CD4-positive, alpha-beta T cell treated with Interleukin-17A for 4 hours (primary cell): ENCODE measurements at places on chromosomes 7 and 10.

- no peak for DNase-seq
These were observed 199.5 kb upstream of the TMEM196 start for GRCh38 chr7:19972876-19973275.

GRCh38 chr7:66296557-66296956 lies 91.4 kb downstream of the TPST1 start:
- DNase-seq = no peak

DNA sequence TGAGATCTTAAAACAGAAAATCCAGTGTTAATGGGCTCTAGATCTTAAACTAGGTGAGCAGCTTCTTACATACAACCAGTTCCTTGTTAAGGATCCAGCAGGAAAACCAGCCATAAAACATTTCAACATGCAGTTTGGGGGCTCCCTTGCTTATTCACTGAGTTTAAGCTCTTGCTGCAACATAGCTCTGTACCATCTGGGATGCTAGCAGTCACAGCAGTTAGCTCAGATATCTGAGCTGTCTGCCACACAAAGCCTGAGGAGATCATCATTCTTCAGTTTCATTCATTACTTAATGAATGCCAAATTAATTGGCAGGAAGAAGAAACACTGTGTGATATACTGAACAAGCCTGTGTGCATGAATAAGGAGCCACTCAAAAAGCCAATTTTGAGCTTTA lies 62.8 kb downstream of the PODXL start:
- DNase-seq = no peak

DNA sequence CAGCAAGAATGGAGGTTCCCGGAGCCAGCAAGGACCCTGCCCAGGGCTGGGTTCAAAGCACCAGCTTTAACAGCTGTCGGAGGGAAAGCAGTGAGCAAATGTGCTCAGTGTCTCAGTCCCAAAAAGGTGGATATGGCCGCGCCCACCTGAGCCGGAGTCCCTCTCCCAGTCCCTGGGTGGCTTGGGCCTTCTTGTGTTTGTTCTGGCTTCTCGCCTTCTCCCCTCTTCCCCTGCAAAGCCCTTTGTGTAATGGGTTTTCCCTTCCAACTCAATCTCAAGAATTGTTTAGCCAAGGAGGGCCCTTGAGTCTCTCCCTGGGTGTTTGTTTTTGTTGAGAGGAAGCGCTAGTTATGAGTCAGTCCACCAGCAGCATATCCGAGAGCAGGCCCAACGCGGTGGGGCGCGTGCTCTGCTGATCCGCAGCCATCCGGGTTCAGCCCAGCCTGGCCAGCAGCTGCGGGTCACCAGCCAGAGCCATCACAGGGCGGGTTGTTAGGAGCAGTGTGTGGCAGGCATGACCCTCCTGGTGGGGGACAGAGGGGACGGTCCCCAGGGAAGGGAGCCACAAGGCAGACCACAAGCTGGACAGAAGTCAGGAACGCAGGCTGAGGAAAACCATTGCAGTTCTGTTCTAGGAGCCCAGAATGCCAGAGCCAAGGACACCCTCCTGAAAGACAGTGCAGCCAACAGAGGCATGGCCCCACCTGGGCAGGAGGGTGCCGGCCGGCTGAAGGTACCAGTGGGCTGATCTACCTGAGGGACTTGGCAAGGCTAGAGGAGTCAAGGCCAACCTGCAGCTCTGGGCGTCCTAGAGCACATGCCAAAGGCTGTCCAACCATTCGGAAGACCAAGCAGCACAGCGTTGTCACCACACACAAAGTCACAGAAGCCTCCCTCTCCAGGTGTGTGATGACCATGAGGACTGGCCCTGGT lies 21.3 kb downstream of the CALML3 start:
- no peak for DNase-seq

DNA sequence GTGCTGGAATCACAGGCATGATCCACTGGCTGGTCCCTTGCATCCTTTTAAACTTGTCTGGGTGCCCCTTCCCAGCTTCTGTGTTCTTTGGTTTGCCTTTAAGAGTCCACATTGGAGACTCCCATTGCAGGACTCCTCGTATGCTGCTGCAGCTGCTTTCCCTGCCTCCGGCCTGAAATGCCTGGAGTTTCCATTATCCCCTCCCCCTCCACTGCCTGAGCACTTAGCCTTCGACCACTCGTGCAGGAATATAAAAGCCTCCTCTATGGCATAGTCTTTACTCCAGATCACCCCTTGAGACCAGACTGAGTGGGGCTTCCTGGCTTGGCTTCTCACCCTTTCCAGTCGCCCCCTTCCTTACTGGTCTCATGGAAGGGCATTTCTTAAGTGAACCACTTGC lies 80.2 kb downstream of the RHOBTB1 start:
- DNase-seq = no peak

GRCh38 chr7:82605247-82605864 lies 161.8 kb upstream of the CACNA2D1 start:
- peak; percentile 5 for DNase-seq

DNA sequence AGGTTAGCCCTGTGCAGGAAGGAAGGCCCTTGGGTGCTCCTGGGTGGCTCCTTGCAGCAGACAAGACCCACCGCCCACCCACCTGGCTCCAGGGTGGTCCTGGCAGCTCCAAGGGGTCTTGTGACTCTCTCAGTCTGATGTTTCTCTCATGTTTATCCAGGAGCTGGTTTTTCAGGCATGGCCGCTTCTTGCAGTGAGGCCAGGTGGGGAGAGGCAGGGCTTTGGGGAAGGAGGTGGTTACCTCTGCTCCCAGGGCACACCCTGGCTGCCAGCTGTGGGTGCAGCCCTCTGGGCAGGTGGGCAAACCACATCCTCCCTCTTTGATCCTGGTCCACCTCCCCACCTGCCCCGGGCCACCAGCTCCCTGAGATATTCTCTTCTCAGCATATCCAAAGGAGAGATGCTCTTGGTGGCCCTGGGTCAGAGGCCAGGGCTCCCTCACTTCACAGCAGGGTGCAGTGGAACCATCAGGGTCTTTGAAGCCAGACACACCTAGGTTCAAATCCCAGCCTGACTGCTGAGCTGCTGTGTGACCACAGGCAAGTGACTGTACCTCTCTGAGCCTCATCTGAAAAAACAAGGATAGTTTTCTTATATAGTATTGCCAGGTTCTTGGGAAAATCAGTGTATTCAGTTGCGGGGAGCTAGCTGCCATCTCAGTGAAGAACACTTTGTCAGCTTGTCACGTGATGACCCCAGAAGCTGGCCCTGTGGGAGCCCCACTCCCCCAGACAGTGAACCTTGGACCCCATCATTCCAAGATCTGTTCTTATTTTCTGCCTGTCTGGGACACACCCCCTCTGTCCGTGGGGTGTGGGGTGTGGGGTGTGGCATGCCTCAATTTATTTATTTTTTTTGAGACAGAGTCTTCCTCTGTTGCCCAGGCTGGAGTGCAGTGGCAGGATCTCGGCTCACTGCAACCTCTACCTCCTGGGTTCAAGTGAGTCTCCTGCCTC lies 11.5 kb downstream of the GTF2IRD1 start:
- peak; percentile 19 for DNase-seq

GRCh38 chr7:154587792-154588191 lies 415.1 kb downstream of the PAXIP1 start:
- DNase-seq = no peak

- no peak for DNase-seq
These were observed 14.9 kb downstream of the ARHGAP19 start for GRCh38 chr10:97277551-97277950.

- DNase-seq = no peak
These were observed 7.9 kb upstream of the SEPTIN7 start for GRCh38 chr7:35792873-35793489.

GRCh38 chr10:88080213-88080612 lies 216.8 kb downstream of the PTEN start:
- DNase-seq = no peak

- no peak for DNase-seq
These were observed 395.6 kb downstream of the TNS3 start for GRCh38 chr7:47186316-47186715.

GRCh38 chr10:7409045-7409731 lies 1.6 kb downstream of the SFMBT2 start:
- peak; percentile 56 for DNase-seq

DNA sequence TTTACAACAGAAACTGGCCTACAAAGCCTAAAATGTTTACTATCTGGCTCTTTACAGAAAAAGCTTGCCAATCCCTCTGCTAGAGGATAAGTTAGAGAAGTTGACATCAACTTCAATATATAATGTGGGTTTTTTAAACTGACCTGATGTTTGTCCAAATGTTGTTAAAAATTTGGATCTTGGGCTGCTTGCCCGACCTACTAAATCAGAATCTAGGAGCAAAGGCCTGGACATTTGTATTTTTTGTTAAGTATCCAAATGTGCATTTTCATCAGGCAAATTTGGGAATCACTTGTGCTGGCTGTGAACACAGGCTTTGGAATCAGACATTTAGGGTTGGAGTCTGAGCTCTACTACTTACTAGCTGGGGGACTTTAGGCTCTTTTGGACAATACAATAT lies 252.7 kb upstream of the CSTF2T start:
- no peak for DNase-seq

- no peak for DNase-seq
These were observed 176.3 kb downstream of the CDK14 start for GRCh38 chr7:90772410-90772809.

DNA sequence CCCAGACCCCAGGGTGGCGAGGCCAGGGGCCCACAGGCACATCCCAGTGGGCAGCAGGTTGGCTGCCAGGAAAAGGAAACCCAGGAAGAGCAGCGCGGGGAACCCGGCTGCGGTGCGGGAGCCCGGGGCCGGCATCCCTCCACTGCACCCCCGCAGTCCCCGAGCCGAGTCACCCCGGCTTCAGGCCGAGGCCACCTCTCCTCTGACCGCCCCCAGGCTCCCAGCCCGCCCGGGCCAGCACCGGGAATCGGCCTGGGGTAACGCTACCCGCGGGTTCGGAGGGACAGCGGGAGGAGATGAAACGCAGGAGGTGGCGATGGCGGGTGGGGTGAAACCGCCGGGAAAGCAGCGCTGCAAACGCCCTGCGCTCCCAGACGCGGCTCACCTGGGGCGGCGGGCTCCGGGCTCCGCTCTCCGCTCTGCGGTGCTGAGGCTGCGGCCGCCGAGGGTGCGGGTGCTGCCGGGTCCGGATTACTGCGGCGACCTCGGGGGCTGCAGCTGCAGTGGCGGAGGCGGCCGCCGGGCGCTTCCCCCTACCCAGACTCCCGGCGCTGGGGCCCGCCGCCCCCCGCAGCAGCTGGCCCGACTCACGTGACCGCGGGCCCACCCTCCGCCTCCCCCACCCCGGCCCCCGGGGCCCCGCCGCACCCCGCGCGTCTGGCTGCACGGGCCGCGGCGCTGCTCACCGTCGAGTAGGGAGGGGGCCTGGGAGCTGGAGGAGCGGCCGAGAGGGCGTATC lies at the start of gene SCRN1:
TSS of gene SCRN1 (minus strand) at position 545 of the 739 bp plus-strand sequence. CDS start 20,734 bp downstream, outside the sequence.
- DNase-seq = peak; percentile 26

GRCh38 chr7:55438085-55438756 lies 73.1 kb downstream of the LANCL2 start:
- DNase-seq = no peak

- no peak for DNase-seq
These were observed 98.0 kb downstream of the KCND2 start for GRCh38 chr7:120370954-120371353.

- no peak for DNase-seq
These were observed 711.1 kb downstream of the SUGCT start for GRCh38 chr7:40845943-40846342.

DNA sequence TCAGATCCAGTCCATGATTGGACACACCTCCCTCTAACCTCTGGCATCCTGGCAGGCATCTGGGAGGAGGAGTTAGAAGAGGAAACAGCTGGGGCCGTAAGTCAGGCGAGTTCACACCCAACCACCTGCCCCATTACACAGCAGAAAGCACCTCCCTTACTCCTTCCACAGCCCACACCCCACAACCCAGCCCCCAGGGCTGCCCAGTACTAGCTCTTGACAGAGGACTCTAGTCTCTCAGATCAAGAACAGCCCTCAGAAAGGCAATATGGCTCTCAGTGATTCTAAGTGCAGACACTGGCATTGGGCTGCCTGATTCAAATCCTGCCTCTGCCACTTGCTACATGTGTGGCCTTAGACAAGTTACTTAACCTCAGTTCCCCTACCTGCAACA lies 34.1 kb downstream of the KCNMA1 start:
- no peak for DNase-seq

GRCh38 chr10:122140941-122141623 lies 130.0 kb upstream of the BTBD16 start:
- DNase-seq = no peak

GRCh38 chr7:105935250-105935649 lies 27.8 kb upstream of the CDHR3 start:
- DNase-seq = no peak

- no peak for DNase-seq
These were observed 69.3 kb downstream of the OAT start for GRCh38 chr10:124349231-124349995.

DNA sequence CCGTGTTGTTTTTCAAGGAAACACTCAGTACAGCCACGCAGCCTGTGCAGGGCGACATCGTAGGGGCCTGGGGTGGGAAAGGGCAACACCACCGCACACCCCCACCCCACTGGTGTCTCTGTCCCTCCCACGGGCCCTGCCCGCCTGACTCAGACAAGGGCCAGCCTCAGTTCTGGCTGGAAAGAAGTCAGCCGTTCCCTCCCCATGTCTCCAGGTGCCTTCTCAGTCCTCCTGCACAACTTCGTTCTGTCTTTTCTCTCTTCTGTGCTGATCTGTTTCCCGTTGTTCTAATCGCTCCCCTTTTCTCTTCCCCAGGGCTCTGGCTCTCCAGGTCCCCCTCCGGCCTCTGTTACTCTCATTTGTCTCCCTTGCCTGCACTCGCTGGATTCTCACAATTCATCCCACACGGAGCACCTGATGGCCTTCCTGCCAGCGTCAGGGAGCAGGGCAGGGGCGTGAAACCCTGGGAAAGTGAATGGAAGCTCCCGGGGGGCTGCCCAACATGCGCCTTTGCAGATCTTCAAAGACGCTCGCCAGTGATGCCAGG lies 97.7 kb downstream of the WDR37 start:
- no peak for DNase-seq

- DNase-seq = no peak
These were observed 91.9 kb upstream of the PIK3CG start for GRCh38 chr7:106773228-106773627.

- no peak for DNase-seq
These were observed 13.2 kb upstream of the PWWP2B start for GRCh38 chr10:132383751-132384196.

DNA sequence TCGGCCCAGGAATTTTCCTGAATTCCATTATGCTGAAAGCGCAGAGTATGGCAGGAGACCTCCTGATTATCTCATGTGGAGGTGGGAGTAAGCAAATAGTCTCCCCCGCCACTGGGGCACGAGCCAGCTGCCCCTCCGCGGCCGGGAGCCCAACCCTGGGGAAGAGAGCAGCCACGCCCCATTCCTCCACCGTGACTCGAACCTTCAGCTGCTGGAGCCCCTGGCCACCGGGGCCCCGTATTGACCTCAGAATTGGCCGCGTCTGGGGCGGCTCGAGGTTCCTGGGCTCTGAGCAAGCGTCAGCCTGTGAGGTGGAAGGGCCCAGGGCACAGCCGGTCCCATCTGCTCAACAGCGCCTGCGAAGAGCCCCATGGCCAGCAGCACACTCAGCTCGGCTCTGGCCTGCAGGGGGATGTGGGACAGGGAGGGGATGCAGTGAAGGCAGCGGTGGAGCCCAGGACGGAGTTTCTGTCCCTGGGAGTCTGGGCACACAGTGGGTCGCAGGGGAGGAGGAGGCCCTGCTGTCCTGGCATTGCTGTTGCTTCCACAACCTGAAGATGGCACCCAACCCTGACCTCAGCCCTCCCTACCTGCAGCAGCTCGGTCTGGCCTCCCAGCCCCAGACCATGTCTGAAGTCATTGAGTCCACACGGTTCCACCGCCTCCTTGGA lies 97.8 kb downstream of the CHST15 start:
- DNase-seq = peak; percentile 53
